AG08395 (cell line): ENCODE measurements at places on chromosomes 6 and 20.

- DNase-seq: no peak
Observed at GRCh38 chr6:132651062-132651461, 7.9 kb downstream of the TAAR1 start.

DNA sequence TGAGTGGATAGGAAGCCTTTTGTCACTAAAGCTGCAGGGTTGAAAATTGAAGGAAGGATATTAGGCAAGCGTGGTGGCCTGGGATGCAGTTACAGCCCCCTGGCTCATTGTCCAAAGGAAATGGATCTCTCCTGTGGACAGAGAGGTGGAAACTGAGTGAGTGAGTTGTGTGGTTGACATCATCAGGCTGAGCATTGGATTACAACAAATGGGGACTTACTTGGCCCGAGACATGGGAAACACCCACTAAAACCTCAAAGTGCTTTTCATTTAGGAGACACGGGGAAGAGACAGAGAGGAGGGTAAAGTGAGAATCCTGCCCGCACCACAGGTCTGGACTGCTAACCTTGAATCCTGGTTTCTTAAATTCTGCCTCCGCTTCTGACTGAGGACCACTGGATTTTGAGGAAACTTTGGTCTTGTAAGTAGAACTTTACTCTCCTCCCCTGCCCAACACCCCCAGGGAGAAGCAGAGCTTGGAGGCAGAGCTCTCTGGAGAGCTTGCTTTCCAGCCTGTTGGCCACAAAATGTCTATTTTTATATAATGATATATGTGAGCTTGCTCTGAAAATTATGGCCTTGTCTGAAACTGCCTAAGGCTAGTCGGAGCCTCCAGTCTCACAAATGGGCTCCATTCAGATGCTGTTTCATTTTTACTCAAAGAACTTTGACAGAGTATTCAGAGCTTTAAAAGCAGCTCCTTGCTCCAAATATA lies at the start of gene PKIG:
TSS of gene PKIG (plus strand) at position 269 of the 715 bp plus-strand sequence. CDS start 31,978 bp downstream, outside the sequence.
- peak; percentile 87 for DNase-seq

DNA sequence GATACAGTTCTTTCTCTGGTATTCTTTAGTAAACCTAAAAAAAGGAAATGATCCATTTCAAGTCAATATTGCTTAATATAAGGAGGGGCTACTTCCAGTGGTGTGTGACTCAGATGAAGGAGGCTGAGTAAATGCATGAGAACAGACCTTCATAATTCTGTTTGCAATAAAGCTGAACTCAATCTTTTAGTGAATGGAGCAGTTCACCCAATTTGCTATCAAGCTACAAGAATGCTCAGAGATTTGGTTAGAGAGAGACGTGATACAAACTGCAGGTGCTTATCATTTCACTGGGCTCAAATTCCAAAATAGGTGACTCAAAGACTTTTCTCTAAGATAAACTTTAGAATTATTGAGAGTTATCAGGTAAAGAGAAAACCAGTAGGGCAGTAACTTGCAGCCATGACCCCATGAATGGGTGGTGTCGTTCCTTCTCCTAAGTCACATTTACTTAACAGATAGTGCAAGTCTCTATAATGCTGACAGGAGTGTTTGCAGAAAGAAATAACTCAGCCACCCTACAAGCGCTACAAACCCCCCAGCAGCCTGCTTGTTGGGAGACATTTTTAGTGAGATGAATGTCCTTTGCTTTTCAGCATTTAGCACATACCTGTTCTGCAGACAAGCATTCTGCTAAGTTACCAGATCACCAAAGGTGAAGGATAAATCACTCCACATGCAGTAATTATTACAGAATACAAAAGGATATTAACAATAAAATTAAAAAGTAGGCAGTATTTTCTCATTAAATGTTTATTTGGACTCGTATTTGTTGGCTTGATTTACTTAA lies 16.4 kb upstream of the BLOC1S5 start:
- peak; percentile 64 for DNase-seq

DNA sequence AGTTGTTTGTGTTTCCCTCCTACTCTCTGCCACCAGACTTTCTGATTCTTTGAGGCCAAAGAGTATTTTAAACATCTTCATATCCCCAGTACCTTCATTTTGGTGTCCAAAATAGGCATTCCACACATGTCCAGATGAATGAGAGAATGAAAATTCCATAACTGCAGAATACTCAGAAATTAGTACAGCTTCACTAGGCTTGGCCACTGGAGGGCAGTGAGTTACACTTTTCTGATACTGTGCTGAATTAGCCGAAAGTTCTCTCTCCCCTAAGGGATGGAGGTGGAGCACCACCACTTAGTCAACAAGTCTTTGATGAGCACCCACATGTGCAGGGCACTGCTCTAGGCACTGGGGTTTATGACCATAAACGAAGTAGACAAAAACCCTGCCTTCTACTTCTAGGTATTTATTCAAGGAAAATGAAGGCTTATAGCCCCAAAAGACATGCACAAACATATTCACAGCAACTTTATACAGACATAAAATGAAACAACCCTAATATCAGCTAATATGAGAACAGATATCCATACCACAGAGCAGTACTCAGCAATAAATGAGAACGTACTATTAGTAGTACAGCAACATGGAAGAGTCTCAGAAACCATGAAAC lies 46.1 kb upstream of the TMEM217 start:
- DNase-seq: peak; percentile 73

- DNase-seq: no peak
Observed at GRCh38 chr6:37646986-37647764, 50.5 kb downstream of the MDGA1 start.

DNA sequence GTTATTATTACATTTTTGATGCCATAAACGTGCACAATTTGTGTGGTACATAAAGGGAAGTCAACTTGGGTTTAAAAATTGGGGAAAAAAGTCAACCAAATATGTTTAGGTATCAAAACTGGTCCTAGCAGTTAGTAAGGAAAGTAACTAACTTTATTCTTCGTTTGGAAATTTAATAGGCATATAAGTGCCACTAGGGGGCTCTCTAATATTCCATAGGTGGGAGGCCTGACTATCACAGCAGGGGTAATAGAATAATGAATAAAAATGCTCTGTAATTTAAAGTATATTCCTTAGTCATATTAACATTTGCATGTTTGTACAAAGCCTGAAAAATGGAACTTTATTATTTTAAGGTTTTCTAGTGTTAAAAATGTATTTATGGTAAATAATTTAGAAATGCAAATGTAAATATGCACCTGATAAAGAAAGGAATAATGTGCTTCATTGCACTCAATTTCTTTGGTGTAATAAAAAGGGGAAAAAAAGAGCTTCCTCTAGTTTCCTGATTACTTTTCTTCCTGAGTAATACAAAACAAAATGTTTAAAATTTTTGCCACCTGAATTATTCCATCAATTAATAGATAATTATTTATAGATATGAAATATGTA lies 125.7 kb upstream of the HDAC2 start:
- peak; percentile 32 for DNase-seq

DNA sequence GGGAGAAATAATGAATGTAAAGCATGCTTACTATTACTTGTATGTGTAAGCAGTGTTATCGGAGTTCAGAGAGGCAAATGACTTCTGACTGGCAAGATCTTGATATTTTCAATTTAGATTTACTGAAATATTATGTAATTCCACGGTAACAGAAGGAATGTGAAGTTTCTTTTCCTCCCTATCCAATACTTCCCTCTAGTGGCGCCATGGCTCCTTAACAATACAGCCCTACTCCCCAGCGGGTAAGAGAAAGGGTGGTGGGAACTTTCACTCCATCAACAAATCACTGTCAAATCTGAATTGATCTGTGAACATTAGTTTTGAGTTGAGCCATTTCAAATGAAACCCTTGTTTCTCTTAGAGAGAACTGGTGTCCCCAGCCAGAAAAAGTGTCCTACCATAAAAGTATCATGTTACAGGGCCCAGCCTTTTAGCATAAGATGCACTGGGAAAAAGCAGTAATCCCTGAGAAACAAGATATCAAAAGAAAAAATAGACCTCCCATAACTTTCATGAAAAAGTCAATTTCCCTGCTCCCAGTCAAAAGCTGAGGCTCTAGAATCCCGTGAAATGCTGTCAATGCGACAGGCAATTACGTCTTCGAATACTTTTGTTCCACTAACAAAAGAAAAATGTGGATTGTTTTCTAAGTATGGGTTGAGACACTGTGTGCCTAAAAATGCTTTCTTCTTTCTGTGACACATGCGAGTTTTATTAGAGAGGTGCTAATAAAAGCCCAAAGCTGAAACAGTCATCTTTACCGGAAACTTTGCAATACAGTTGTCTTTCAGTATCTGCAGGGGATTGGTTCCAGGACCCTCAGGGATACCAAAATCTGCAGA lies 12.9 kb downstream of the COX7A2 start:
- DNase-seq: peak; percentile 81

DNA sequence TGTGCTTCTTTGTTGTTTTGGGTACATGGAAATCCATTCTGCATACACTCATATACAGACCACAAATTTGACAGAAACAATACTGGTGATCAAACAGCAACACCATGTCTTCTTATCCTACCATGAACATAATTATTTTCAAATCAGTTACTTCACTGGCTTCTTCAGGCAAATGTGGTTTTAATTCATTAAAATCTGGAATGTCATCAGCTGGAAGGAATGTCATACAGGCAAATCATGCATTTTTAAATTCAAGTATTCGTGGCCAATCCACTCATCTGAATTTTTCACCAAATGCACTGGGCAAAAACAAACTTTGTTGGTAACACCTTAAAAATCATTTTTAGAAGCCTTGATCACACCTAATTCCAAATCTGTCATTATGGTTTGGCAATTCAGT lies 59.3 kb downstream of the KIF6 start:
- peak; percentile 13 for DNase-seq

DNA sequence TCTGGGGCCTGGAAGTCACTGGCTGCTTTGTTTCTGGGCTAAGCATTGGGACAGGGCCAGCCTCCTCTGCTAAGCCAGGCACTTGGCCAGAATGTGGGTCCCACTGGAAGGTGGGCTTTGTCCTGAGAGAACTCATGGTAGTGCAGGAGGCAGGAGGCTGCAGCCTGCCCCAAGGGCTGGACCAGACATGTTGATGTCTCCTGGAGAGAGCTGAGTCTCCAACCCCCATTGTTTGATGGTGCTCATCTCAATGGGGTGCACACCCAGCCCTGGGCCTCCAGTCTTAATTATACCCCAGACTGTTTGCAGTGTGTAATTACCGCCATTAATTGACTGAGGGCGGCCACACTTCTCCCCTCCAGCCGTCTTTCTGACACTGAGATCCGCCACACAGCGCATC lies 220.5 kb upstream of the PMEPA1 start:
- no peak for DNase-seq

DNA sequence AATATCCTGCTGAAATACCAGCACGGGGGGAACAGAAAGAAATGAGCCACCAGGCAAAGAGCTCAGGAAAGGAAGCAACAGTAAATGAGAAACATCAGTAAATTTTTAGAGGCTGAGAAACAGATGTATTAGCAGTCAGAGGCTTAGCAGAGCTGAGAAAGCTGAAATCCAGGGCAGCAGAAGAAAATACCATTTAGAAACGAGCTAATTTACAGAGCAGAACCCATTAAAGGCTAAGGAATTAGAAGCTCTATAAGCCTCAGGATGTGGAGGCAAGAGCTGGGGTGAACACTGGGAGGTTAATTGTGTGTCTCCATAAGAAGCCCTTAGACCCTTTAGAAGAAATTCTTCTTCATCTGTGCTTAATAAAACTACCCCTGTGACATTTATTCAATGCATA lies 178.6 kb upstream of the RGS17 start:
- DNase-seq: no peak

DNA sequence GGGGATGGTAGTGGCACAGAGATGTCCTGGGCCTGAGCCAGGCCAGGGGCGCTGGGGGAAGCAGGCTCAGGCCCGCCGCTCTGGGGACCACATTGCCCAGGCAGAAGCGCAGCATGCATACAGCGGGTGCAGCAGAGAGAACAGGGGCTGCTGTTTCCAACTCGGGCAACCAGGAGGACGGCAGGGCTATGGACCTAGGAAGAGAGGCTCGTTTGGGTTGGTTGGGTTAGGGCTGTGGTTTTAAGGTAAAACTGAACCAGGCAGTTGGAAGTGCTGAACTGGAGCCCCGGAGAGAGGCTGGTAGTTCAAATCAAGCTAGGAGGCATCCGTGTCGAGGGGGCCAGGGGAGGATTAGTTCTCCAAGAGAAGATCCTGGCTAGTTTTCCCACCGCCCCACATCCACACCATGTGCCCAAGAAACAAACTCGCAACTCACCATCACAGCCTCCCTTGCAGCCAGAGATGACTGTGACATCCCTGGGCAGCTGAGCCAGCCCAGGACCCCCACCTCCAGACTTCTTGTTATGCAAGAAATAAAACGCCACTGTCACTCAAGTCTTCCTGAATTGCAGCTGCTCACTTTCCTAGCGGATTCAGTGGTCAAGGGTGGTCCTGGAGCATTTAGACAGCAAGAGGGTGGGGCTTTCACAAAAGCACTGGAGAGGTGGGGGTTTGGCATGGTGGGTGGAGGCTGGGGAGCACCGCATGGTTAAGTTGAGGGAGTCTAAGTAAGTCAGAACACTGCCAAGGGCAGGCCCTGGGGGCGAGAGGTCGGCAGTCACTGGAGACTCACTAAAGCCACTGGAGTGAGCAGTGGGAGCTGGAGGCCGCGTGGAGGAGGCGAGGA lies 161.2 kb downstream of the GRM4 start:
- DNase-seq: no peak

- DNase-seq: no peak
Observed at GRCh38 chr20:53845980-53846379, 224.4 kb downstream of the BCAS1 start.

DNA sequence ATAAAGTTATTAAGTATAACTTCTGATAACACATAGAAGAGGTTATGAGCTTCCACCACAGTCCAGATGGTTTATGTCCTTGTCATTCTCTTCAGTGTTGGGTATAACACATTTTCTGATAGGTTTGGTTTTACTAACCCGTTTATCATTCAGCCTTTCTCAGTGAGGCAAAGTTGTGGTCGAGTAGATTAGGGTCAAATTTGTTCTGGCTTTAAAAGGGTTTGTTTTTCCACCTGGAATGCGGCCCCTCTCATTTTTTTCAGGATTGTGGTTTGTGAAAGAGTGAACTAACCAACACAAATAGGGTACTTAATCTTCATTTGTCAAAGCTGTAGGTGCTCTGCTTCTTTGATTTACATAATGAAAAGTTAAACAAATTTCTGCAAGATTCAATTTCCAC lies 204.2 kb upstream of the ASCC3 start:
- no peak for DNase-seq

GRCh38 chr6:143612186-143612585 lies 65.6 kb upstream of the PHACTR2 start:
- no peak for DNase-seq

- DNase-seq: no peak
Observed at GRCh38 chr6:28729501-28730402, 194.0 kb downstream of the TRIM27 start.

- DNase-seq: peak; percentile 61
Observed at GRCh38 chr6:150072201-150072600, 3.3 kb upstream of the ULBP3 start.
